DMS53 (cell line): ENCODE measurements at places on chromosomes 6 and 20.

DNA sequence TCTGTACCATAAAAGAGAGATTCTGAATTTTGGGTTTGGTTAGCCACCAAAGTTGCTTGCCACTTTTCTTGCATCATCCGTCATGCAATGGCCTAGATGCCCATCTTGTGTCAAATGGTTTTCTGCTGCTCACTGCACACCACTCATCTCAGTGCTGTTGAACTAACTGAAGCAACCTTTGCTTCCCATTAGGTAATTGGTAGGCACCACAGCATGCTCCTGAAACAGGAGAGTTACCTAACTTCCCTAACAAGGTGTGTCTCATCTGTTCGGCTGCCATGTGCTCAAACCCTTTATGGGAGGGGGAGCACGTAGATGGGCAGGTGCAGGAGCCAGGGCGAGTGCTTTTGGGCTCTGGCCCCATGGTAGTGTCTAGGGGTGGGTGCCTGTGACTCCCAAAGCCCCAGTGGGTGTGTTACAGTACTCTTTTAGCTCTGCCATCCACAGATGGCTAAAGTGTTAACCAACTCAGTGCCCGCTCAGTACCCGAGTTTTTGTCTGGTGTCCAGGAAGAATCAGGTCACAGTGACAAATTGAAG lies 147.4 kb upstream of the SPACA1 start:
- DNase-seq, result no peak

- no peak for DNase-seq
Measured at GRCh38 chr6:166551754-166552495, 34.6 kb downstream of the RAMACL start.

DNA sequence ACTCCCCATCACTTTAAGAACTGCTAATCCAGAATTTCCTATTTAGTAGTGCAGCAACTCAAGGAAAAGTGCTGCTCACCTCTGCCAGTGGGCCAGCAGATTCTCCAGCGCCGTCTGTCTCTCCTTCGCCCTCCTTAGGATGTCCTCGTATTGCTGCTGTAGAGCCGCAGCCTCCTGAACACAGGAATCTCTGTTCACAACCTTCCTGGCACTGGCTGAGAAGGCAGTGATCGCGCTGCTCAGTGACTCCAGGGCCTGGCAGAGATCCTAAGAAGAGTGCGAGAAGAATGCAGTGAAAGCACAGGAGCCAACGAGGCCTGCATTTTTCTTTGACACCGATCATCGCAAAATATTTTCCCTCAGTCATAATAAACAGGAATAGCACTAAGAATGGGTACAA lies 209.0 kb downstream of the SYNE1 start:
- no peak for DNase-seq

DNA sequence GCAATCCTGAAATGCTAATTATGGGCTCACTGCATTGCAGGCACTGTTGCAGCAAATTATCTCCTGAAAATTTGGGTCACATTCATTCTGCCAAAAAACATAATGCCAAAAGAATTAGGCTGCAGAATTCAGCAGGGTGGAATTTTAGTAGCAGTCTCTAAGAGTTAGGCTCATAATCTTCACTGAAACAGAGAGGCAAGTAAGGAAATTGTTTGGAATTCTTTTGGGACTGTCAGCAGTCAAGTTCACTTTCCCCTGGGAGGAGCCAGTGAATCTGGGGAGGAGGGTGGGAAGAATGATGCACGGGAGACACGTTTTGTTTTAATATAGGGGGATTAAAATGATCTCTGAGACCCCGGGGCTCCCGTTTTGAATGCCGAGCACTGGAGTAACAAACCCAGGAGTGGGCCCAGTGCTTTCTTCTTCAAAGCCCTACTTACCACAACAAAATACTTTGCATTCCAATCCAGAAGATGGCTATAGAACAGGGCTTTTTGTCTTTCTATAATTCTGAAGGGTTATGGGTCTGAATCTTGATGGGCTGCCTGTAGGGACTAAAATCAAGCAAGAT lies 44.7 kb downstream of the SOBP start:
- DNase-seq, result no peak

GRCh38 chr6:23659125-23659524 lies 466.9 kb upstream of the NRSN1 start:
- DNase-seq, result peak; percentile 70

GRCh38 chr6:43292763-43293318 lies 5.2 kb upstream of the SLC22A7 start:
- DNase-seq, result no peak

GRCh38 chr6:56772737-56773184 lies 130.1 kb upstream of the DST start:
- DNase-seq, result no peak

- DNase-seq, result no peak
Measured at GRCh38 chr20:59469267-59470252, 134.8 kb upstream of the PHACTR3 start.

- DNase-seq, result no peak
Measured at GRCh38 chr20:25025091-25025861, 32.7 kb downstream of the ACSS1 start.

DNA sequence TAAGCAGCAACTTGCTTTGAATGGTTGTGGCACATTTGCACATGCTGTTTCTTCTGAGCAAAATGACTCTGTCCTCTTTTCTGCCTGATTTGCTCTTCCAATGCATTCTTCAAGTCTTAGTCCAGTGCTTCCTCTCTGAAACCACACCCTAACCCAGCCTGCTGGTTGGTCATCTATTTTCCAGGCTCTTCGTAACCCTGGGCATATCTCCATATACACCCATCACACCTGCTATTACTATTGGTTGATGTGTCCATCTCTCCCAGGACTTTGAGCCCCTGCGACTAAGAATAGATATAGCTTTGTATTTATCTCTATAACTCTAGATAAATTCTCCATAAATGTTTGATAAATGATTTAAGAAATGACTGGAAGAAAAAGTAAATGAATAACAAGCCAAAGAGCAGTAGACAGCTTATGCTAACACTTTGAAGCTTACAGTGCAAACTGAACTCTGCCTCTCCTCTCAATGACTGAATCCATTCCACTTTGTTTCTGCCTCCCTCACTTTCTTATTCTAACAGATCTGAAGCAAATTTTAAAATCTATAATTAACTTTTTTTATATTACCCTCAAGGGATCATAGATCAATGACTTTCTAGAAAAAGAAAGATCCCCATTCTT lies 59.7 kb upstream of the NT5E start:
- no peak for DNase-seq

DNA sequence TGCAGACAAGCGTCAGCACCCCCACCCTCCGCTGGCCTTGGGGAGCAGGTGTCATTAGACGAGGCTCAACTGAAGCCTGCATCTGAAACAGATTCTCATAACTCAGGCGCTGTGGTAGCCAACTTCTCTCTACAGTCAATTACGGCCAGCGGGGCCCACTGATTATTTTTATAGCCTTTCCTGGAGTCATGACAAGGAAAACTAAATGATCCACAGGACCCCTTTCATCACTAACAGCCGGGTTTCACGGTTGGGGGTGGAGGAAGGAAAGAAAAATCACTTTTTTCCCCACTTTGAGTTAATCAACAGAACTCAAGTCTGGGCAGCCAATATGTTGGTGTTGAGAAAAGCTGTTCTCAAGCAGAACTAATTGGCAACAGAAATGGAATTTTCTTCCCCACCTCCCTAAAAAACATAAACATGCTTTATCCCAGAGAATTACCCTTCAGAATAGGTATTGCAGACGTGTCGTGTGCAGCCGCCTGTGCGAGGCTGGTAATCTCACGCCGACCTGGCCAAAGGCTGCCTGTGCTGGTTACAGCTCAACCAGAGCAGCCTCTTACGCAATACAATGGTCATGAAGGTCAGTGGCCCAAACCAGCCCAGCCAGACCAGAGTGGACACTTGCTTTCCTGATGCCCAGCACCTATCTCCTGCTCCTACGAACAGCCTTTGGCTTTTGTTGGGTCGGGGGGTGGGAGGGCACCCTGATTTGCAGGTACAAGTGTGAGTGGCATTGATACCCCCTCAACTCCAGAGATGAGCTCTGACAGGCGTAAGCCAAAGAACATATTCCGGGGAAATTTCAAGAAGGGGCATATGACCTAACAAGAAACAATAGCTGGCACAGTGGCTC lies 11.0 kb downstream of the RIPOR3 start:
- no peak for DNase-seq

GRCh38 chr6:159043251-159043650 lies 1.5 kb downstream of the TAGAP start:
- no peak for DNase-seq

- no peak for DNase-seq
Measured at GRCh38 chr6:98920904-98921431, 26.8 kb downstream of the FBXL4 start.
